ENCODE measurements at places on chromosomes 6 and 20.

DNA sequence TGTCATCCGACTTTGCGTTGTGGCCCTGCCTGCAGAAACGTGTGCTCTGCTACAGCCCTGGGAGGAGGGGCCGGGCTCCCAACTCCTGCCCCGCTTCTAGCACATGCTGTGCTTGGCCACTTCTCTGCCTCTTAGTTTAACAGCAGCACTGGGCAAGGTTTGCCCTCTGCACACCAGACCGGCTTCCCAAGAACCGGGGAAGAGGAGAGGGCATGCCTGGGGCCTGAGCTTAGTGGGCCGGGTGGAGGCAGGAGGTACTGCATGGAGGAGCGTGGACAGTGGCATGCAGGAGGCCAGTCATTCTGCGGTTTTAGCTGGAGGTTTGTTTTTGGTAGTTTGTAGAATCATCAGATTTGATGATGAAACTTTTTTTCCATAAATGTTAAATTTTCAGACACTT is 45.5 kb downstream of the CEP43 start:
- DNase-seq = no peak

DNA sequence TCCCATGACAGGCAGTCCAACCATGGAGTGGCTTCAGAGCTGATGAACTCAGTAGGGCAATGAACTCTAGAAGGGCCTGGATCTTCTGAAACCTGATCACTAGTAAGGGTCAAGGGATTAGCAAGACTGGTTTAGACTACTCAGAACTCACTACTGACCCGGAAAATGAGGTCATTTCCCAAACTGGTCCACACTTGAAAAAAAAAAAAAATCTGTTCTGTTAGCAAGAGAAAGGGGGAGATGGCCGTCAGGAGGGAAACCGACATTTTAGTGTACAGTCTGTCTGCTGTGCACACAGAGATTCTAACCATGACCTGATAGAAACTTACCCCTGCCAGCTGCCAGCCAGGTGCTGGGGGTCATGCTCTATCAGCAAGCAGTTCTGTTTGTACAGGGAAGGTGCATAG is 262.4 kb upstream of the AGPAT4 start:
- DNase-seq = no peak

- DNase-seq = no peak
Measured at GRCh38 chr6:33377171-33377570, 14.5 kb upstream of the KIFC1 start.

DNA sequence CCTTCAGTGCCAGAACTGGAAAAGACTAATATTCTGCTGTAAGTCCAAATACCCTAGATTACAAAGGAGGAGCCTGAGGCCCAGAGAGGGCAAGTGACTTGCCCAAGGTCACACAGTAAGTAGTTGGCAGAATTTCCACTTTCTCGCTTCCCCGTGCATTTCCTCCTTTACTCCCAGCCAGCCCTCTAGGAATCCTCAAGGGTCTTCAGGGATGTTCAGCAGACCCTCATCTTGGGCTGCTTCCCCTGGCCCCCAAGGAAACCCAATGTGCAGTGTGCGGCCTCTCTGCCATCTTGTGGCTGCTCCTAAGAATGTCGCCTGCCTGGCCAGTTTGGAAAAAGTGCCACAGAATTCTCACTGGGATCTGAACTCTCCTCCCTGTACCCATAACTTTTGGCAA is 217.7 kb upstream of the LRFN2 start:
- DNase-seq = no peak

- peak; percentile 41 for DNase-seq
Measured at GRCh38 chr20:4855555-4855954, 133.8 kb downstream of the PRND start.

GRCh38 chr6:124768224-124768623 is 194.0 kb upstream of the RNF217 start:
- DNase-seq = no peak

DNA sequence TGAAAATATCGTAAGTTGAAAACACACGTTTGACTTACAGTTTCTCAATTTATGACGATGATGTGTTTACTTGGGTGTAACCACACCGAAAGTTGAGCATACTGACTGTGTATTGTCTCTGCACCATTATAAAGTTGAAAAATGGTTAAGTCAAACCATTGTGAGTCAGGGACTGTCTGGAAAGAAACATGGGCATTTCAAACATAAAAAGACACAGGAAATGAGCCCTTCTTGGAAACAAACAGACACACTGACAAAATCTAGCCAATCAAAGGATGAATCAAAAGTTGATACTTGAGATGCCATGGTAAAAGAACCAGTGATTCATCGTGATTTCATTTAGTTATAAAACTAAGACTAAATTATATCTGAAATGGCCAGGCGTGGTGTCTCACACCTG is 5.3 kb downstream of the POPDC3 start:
- DNase-seq = no peak

DNA sequence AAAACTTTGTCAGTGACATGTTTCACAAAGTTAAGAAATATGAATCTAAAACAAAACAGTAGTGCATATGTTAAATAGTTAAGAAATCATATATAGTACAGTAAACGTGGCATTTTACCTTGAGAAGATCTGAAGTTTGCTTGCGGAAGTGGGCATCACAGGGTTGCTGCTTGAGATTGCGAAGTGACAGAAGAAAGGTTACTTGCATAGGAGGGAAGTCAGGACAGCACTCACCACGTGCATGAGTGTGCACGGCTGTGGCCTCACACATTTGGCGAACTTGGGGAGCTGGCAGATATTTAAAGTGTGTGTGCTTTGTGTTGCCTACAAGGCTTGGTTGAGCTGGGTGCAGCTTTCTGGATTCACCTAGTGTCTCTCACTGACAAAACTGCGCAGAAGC is 431.5 kb upstream of the ARID1B start:
- DNase-seq = no peak

DNA sequence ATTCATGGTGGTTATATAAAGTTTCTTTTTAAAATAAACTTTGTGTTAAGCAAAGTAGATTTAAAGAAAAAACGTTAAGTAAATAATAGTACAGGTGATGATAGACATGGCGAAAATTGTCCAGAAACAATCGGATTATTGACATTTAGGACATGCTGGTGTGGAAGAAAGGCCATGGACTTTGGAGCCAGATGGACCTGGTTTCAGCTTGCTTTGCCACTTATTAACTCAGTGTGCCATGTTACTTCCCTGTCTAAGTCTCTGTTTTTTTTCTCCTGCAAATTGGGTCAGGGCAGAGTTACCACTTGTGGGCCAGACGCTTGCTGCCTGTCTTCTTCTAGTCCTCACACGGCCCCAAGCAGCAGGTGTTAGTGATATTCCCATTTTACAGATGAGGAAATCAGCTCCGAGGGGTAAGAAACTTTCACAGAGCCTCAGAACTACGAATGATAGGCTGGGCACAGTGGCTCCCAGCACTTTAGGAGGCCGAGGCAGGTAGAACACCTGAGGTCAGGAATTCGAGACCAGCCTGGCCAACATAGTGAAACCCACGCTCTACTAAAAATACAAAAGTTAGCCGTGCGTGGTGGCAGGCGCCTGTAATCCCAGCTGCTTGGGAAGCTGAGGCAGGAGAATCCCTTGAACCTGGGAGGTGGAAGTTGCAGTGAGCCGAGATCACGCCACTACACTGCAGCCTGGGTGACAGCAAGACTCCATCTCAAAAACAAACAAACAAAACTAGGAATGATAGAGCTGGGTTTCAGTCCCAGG is 12.4 kb downstream of the KIF3B start:
- DNase-seq = no peak

- DNase-seq = no peak
Measured at GRCh38 chr20:31691646-31692275, 30.9 kb downstream of the BCL2L1 start.

DNA sequence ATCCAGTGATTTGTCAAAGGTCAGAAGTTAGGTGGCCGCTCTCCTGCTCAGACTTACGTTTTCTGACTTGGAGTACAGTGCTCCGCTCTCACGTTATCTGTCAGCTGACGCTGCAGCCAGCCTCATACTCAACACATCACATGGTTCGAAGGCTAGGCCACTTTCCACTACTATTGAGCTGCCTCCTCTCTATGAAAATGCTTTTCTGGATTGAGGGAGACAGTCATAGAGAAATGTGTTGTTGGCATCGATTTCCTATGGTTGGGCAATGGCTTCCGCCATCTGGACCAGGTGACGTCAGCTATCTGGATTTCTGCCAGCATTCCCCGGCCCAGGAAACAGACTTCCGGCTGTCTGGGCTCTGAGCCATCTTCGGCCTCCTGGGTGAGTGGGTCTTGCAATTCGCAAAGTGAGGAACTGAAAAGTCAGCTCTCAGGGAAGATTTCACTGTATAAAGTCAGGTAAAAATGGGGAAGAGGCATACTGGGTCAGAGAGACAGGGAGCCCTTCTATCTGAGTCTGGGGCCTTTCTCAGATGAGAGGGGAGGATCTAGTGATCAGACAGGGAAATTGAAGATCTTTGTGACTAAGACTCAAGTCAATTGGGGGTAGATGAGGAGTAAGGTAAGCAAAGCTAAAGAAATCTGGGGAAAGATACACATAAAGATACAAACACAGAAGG is 37.5 kb upstream of the IER3 start:
- DNase-seq = peak; percentile 92

DNA sequence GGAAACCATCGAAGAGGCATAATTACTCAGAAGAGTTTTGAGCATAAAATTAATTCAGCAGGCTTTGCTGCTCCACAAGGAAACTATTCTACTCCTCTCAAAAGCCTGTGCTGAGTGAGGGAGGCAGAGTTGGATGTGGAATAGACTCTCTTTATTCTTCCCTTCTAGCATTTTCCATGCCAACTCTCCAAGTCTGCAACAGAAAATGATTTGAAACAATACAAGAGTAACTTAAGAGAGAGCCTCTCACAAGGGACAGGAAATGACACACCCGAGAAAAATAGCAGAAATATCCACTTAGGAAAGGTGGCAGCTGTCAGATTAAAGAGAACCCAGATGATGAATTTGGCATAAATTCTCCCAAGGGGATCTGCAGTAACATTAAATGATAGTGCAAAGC is 26.3 kb upstream of the LAMP5 start:
- no peak for DNase-seq

- DNase-seq = no peak
Measured at GRCh38 chr20:50385733-50386640, 124.2 kb upstream of the PTPN1 start.

DNA sequence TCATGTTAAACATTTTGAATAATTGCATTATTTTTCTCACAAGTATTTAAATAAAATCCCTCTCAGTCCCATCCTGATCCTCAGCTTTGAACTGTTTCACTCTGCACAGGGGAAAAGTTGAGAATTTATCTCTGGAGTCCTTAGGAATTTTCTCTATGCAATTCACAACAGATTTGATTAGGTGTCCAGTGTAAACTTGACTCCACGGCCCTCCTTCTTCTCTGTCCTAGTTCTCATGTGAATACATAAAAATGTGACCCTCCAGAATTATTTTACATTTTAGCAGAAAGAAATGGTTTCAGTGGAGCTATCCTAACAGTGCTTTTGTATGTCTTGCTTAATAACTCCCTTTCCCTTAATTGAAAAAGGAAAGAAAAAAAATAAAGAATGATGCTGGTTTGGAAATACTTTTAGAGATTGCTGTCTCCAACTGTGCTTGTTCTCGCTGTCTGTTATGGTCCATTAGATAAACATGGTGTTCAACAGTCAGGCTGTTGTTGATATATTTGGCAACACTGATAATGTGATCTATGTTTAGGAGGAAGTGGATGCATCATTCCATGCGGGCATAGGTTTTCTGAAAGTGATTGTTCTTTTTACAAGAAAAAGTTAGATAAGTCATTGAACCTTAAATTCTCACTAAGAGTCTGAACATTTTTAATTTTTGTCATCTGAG is 599.4 kb upstream of the CITED2 start:
- no peak for DNase-seq

GRCh38 chr20:61749406-61750075 is 316.1 kb downstream of the TAF4 start:
- no peak for DNase-seq

DNA sequence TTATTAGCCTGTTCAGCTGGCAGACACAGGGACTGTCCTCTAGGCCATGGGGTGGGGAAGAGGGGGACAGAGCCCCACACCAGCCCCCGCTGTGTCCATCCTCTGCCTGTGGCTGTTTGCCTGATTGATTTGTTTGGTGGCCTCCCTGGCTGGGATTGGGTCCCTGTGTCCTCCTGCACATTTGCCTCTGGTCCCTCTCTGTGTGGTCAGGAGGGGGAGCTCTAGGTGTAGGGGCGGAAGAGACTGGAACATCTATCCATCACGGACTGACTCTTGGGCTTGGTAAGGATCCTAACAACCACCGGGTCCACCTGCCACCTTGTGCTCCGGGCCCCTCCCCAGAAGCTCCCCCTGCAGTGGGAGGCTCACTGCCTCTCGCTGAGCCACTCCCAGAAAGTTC is 38.4 kb upstream of the CCDC167 start:
- DNase-seq = no peak

- DNase-seq = peak; percentile 59
Measured at GRCh38 chr6:35452183-35453090, at the start of gene FANCE. Gene FANCE (plus strand): TSS chr6:35452338. CDS start chr6:35452546, 208 bp downstream.

GRCh38 chr6:160055378-160055777 is 66.2 kb upstream of the SLC22A1 start:
- DNase-seq = peak; percentile 88

GRCh38 chr6:156197513-156197912 is 579.7 kb upstream of the ARID1B start:
- no peak for DNase-seq

- no peak for DNase-seq
Measured at GRCh38 chr20:14979453-14979986, 642.1 kb upstream of the FLRT3 start.

- peak; percentile 38 for DNase-seq
Measured at GRCh38 chr20:37379967-37380828, 34.3 kb downstream of the SRC start.

GRCh38 chr6:157150076-157150475 is 173.2 kb downstream of the TMEM242 start:
- DNase-seq = no peak

GRCh38 chr20:33232486-33233072 is 3.2 kb upstream of the BPIFA1 start:
- peak; percentile 89 for DNase-seq

DNA sequence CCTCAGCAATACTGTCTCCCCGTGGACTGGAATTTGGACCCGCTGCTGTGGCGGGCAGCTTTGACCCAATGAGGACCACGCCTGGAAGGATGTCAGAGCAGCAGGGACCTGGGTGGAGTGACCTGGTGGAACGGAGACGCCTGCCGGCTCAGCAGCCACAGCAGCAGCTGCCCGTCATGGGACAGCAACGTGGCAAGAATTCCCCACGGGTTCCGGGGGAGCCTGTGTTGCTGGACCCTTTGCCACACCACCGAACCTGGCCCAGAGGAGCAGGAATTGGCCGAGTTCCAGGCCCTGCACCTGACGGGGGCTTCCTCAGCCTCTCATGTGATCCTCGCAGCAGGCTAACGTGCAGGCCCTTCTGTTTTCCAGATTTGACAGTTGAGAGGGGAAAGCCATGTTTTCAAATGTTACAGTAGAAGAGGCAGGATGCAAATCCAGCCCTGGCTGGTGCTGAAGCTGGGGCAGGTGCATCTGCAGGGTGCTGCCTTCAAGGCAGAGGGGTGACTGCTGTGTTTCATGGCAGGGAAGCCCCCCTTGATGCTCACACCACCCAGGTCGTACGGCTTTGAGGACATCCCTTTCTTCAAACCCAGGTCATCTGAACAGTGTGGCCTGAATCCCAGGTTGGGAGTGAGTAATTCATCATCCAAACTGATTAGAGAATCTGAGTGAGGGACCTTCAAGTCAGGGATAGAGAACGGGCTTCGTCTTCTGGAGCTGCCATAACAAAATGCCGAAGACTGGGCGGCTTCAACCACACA is 93.4 kb downstream of the THBS2 start:
- DNase-seq = no peak
